Smooth muscle cell of the brain vasculature (primary cell): ENCODE measurements at places on chromosomes 16 and 17.

DNA sequence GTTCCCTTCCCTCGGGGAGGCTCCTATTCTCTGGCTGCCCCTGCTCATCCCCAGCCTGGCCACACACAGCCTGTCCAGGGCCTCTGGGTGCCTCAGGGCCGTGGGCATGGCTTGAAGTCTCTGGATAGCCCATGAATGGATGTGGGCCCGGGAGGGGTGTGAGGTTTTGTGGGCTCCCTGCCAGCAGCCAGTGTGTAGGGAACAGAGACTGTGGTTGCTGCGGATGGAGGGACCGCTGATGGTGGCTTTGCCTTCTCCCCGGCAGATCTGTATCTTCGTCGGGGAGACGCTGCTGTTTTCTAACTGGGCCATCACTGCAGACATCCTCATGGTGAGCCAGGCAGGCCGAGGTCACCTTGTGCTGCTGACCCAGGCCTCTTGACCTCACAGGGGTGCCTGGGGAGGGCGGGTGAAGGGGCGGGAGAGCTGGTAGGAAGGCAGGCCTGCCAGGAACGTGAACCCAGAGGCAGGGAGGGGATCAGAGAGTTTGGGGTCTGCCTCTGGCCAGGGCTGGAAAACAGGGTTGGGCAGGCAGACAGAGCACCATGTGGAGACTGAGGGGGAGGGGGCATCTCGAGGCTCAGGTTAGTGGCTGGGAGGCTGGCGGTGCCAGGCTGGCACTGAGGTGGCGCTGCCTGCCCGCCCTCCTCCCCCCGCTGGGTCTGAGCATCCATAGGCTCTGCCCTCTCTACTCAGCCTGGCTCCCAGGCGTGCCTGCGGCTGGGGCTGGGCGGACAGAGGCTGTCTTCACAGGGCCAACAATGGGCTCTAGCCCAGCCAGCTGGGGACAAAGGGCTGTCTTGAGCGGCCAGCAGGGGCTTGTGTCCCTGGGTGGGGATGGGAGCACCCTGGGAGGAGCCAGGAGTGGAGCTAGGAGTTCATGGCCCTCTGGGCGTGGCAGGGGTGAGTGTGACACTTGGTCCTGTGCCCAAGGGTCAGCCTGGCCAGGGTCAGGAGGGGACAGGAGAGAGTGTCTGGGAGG is 21.4 kb downstream of the MYBBP1A start:
- DNase-seq: no peak

GRCh38 chr17:66150708-66151107 is 41.2 kb downstream of the CEP112 start:
- no peak for DNase-seq

DNA sequence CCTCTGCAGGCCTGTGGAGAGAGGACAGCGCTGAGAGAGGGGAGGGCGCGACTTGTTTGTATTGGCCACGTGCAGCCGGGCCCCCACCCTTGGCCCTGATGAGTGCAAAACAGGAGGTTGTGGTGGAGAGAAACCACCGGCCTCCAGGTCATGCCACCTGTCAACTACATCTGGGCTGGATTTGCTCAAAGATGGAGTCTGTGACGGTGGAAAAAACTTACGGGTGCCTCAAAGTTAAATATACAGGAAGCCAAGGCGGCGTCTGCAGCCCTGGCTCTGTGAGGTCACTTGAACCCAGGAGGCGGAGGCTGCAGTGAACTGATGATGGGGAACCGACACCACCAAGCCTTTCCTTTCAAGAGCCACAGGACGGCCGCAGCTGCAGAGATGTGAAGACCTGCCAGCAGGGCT is 15.7 kb downstream of the C16orf74 start:
- DNase-seq: no peak

- DNase-seq: no peak
Measured at GRCh38 chr17:77147357-77147801, 6.6 kb downstream of the SEC14L1 start.
